CD14-positive monocyte (primary cell): ENCODE measurements at places on chromosomes 5 and 9.
A peak's percentile ranks its signal among the peaks of the same experiment; 100 is the strongest.

GRCh38 chr9:37004424-37004935 lies 29.6 kb downstream of the PAX5 start:
- no peak for DNase-seq

- DNase-seq = no peak
Observed at GRCh38 chr9:136589766-136590763, 44.2 kb upstream of the NOTCH1 start.

DNA sequence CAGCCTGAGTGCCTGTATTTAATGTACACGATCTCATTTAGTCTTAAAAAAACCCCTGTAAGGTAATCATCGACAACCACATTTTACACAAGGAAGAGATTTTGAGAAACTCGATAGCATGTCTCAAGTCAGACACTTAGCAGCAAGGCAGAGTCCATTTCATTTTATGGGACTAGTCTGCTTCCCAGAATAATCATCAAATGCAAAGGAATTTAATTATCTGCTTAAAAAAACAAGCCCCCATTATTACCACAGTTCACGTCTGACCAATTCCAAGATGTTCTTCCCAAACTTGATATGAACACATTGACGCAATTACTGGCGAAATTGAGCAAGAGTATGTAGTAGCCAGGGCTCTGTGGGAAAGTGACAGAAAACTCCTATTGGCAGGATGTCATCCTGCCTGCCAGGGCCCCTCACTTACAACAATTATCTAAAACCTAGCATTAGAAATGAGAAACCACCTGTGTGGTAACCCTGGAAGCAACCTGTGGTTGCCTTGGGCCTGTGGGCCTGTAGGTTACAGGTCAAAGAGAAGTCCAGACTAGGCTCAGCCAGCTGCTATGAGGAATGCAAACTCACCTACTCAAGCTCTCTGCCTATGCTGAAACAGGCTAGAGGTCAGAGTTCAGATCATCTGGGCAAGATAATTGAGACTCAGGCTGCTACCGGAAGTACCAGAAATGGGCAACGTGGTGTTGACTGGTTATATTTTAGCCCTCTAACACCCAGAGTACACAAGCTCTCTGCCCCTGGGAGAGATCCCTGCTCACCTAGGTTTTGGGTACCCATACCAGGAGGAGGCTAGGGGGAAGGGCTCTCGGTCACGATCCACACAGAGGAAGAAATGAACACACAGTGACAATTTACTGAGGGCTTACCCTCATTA lies 1.6 kb downstream of the B4GALT1 start:
- peak; percentile 66 for DNase-seq

DNA sequence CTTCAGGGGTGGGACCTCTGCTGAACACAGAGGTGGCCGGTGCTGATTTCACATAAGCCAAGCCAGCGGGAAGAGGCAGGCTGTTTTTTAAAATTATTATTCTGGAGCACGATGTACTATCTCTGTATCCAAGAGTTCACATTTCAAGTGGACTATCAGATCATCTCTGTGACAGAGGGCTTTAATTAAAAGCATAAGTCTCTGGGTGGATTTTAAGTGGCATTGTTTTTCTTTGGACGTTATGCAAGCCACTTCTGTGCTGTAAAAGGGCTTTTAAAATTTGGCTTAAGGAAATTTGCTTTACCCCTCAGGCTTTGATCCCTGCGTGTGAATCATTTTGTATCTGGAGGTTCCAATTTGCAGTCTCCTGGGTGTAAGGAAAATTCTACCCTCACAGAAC lies 124.7 kb downstream of the PALM2AKAP2 start:
- DNase-seq = no peak
